NK-92 treated with Interleukin-12 subunit alpha and Interleukin-12 subunit beta, amount 100 ng/mL, for 24 hours (cell line): ENCODE measurements at places on chromosomes 1 and 21.

DNA sequence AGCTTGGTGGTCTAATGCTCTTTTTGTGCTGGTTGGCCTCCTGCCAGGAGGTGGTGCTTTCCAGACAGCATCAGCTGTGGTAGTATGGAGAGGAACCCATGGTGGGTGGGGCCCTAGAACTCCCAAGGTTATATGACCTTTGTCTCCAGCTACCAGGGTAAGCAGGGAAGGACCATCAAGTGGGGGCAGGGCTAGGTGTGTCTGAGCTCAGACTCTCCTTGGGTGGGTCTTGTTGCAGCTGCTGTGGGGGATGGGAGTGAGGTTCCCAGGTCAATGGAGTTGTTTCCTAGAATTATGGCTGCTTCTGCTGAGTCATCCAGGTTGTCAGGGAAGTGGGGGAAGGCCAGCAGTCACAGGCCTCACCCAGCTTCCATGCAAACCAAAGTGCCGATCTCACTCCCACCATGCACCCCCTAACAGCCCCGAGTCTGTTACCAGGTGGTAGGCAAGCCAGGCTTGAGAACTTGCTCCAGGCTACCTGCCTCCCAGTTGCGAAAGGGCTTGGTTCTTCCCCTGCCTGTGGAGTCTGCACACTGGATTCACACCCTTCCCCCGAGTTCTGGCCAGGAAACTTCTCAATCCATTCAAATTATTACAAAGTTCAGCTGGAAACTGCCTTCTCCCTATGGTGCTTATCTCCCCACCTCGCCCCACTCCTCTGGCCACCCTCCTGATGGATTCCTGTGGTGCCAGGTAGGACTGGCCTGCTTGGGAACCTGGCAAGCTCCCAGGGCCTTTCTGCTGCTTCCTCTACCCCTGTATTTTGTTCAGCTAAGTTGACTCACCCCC lies 37.8 kb downstream of the DRAM2 start:
- DNase-seq: no peak

DNA sequence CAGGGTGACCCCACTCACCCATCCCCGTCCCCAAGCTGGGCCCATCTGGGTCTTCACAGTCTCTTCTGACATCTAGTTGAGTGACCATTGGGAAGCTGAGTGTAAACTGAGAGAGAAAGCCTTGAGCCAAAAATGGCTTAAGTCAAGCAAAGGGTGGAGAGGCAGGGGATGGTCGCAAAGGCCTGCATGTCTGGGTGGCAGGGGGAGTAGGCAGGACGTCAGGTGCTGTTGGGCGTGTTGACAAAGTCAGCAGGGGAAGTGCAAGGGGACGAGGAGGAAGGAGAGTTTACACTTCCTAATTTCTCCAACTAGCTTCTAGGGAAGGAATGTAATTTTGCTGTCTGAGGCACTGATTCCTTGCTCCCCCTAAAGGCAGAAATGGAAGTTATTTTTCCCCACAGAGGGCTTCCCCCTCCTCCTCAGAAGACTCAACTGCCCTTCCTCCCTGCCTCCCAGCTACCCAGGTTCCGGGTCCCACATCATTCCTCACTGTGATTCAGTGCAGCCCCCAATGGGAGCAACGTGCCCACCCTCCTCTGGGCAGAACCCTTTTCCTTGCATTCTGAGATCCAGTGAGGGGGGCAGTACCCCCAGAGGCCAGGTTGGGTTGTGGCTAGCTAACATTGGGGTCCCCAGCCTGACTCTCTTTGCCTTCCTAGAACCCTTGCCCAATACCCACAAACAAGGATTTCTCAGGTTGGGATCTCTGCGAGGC lies 1.2 kb upstream of the ADORA1 start:
- no peak for DNase-seq

DNA sequence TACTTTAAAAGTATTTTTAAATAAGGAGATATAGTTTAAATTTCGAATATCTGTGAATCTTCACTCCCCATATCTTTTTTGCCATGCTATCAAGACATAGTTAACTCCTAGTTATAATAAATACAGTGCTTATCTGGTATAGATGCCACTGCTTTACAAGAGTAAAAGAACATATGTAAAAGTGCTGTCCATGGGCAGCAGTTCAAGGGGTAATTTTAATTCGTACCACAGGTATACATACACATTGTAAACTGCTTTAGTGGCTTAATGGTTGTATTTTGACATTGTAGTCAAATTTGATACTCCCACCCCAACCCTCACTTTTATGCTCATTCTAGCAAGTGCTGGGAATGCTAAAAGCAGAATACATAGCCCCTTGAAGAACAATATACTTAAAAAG lies 18.6 kb downstream of the POU2F1 start:
- DNase-seq: no peak

DNA sequence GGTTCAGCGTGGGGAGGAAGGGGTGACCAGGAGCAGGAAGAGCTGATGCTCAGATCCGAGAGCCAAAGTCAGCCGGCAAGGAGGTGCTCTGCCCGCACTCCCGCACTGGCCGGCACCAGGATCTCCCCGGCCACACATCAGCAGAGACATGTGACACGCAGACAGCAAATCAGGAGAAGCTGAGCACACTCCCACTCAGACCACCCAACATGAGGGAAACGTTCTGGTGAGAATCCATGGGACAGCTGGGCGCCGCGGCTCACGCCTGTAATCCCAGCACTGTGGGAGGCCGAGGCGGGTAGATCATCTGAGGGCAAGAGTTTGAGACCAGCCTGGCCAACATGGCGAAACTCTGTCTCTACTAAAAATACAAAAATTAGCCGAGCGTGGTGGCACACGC lies 18.6 kb upstream of the PTTG1IP start:
- no peak for DNase-seq

- peak; percentile 7 for DNase-seq
These were observed 617.3 kb downstream of the MATN1 start for GRCh38 chr1:30106125-30106524.

GRCh38 chr1:208432346-208432745 lies 188.2 kb upstream of the PLXNA2 start:
- DNase-seq: no peak

- DNase-seq: no peak
These were observed 90.6 kb downstream of the GLUL start for GRCh38 chr1:182301026-182301436.

- DNase-seq: no peak
These were observed 37.4 kb downstream of the XCL1 start for GRCh38 chr1:168613691-168614231.

- DNase-seq: no peak
These were observed 39.1 kb upstream of the DPH5 start for GRCh38 chr1:101064697-101065096.

- peak; percentile 47 for DNase-seq
These were observed 22.3 kb downstream of the ACP6 start for GRCh38 chr1:147647796-147648633.

- no peak for DNase-seq
These were observed 543.9 kb upstream of the ADGRL4 start for GRCh38 chr1:79550402-79550801.

DNA sequence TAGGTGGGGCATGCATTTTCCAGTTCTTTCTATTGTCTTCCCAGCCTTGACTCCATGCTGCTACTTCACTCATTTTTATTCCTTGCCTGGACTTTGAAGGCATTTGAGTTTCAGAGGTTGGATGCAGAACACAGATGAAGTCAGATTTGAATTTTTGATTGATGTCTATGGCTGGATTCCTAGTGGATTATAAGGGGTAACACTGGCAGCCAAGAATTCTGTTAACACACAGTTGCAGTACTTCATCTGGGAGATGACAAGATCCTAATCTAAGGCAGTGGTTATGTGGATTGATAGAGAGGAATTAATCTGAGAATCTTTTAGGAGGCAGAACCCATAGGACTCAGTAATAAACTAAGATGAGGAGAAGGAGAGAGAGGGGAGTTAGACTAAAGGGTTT lies 439.0 kb upstream of the USP24 start:
- no peak for DNase-seq
